ENCODE measurements at places on chromosomes 7 and 10.

GRCh38 chr10:132245056-132245455, 58.3 kb downstream of the DPYSL4 start:
- DNase-seq, result no peak

- no peak for DNase-seq
These were observed 76.5 kb downstream of the BMPER start for GRCh38 chr7:33981671-33982424.

DNA sequence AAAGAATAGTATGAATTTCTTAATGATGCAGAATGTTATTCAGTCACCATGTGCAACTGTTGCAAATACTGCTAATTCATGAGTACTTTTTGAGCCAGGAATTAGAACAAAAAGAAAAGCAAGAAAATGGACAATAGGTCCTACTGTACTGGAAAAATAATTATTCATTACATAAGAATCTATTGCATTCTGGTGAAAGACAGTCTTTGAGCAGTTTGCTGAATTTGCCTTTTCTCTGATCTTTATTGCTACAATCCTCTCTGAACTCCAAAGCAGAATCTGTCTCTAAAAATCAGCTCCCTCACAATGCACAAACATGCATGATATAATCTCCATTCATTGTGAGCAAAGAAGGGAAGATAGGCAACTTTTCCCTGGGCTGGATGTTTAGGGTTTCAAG, 12.8 kb downstream of the IFIT2 start:
- no peak for DNase-seq

DNA sequence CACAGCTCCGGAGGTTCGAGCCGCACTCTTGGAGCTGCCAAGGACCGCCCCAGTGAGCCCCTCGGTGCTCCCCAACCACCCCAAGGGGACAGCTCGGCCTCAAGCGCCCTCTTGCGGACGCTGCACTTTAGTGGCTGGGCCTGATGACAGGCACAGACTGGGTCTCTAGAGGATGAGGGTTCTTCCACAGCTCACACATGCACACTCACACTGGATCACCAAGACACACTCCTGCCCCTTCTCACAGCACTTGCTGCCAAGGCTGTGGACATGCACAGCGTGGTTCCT, 2.1 kb downstream of the RET start:
- DNase-seq, result peak; percentile 23

DNA sequence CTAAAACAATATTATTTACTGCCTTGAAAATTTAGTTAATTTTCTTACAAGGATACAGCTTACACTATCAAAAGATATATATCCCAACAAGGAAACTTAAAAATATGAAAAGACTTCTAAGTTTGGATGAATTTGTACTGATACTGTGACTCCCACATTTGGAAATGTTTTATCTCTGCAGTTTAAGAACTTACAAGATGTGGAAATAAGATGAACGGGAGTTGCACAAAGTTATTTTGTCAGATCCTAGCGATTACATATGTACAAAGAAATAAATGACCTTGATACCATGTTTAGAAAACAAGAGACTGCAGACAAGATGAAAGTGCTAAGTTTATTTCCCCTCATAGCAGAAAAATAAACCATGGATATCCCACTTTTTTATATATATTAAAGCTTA, 103.7 kb upstream of the TMEM106B start:
- no peak for DNase-seq

Data from activated naive CD8-positive, alpha-beta T cell treated with anti-CD3 and anti-CD28 coated beads for 36 hours (primary cell).